ENCODE measurements at places on chromosomes 13 and 19. TPM values are rescaled to one million over a fixed set of nuclear protein-coding genes. Genes with fewer than 3 reads are reported as not detected.

The ZNF442 gene
- 10.2 TPM for total RNA-seq

The SLC27A1 gene
- 19.6 TPM for total RNA-seq

The PSG3 gene
- not detected for total RNA-seq

The ASF1B gene
- 3.6 TPM for total RNA-seq

The KPNA3 gene
- 28.3 TPM for total RNA-seq

The KIR2DL4 gene
- not detected for total RNA-seq

The ZNF766 gene
- 16.9 TPM for total RNA-seq

The TRPM4 gene
- 24.0 TPM for total RNA-seq

The MFSD12 gene
- 23.6 TPM for total RNA-seq

- DNase-seq, result peak; percentile 39
Observed at GRCh38 chr13:106566641-106567473, 1.1 kb downstream of the ARGLU1 start.

DNA sequence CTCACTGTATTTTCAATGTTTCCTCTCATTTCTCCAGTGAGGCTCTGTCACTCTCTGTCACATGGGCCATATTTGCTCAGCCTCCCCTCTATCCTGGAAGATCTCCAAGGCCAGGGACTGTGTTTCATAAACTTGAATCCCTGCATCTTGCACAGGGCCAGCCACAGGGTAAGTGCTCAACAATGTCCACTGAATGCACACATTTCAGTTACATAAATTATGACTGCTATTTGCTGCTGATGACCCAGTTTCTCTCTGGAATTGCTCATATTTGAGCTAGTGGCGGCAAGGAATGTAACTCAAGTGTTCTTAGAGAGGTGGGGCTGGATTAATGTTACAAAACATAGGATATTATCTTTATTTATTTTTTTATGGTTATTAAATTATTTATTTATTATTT is 6.1 kb downstream of the CLC start:
- no peak for DNase-seq

- DNase-seq, result peak; percentile 59
Observed at GRCh38 chr13:34617473-34618083, 324.5 kb upstream of the NBEA start.

- no peak for DNase-seq
Observed at GRCh38 chr13:28623782-28624706, 34.9 kb upstream of the POMP start.

DNA sequence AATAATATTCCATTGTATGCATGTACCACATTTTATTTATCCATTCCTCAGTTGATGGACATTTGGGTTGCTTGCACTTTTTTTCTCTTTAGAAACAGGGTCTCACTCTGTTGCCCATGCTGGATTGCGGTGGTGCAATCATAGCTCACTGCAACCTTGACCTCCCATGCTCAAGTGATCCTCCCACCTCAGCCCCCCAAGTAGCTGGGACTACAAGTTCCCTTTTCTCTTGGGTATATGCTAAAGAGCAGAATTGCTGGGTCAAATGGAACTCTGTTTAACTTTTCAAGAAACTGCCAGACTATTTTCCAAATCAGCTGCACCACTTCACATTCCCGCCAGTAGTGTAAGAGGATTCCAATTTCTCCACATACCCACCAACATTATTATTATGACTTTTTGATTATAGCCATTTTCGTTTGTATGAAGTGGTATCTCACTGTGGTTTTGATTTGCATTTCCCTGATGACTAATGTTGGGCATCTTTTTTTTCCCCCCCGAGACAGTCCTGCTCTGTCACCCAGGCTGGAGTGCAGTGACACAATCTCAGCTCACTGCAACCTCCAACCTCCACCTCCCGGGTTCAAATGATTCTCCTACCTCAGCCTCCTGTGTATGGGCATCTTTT is 7.6 kb upstream of the IPO5 start:
- no peak for DNase-seq

DNA sequence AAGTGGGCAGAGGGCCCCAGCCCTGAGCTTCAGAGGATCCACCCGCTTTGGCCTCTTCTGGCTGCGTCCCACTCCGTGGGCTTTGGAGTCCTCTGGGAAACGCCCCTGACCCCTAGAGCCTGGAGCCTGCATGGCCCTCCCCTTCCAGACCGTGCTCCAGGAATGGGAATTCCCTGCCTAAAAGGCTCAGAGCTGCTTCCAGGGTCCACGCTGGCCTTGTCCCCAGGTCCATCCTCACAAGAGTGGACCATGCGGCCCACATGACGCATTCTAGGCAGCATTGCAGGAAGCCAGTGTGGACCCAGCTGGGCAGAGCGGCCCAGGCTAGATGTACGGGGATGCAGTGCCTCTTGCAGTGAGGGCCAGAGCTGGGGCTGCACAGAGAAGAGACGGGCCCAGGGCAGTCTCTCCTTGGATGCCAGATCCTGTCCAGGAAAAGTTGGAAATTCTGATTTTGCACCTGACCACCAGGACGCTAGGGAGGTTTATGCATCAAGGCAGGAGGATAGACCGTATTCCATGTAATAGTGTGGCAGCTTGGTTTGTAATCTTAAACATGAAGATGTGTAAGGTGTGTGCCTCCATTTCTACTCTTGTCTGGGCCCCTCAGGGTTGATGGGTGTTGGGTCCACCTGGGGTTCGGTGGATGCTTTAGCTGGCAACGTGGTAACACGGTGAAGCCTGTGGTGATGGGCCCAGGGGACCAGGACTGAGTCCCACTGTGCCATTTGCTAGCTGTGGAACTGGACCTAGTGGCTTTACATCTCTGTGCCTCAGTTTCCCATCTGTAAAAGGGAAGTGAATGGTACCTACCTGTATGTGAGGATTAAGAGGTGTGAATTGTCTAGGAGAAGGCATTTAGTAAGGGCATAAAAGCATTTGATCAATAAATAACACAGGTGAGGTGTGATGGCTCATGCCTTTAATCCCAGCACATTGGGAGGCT is 14.8 kb upstream of the FXYD3 start:
- DNase-seq, result no peak

GRCh38 chr19:2717638-2718541 is 3.3 kb downstream of the DIRAS1 start:
- no peak for DNase-seq

- peak; percentile 40 for DNase-seq
Observed at GRCh38 chr19:49637821-49638738, 1.9 kb downstream of the RRAS start.

DNA sequence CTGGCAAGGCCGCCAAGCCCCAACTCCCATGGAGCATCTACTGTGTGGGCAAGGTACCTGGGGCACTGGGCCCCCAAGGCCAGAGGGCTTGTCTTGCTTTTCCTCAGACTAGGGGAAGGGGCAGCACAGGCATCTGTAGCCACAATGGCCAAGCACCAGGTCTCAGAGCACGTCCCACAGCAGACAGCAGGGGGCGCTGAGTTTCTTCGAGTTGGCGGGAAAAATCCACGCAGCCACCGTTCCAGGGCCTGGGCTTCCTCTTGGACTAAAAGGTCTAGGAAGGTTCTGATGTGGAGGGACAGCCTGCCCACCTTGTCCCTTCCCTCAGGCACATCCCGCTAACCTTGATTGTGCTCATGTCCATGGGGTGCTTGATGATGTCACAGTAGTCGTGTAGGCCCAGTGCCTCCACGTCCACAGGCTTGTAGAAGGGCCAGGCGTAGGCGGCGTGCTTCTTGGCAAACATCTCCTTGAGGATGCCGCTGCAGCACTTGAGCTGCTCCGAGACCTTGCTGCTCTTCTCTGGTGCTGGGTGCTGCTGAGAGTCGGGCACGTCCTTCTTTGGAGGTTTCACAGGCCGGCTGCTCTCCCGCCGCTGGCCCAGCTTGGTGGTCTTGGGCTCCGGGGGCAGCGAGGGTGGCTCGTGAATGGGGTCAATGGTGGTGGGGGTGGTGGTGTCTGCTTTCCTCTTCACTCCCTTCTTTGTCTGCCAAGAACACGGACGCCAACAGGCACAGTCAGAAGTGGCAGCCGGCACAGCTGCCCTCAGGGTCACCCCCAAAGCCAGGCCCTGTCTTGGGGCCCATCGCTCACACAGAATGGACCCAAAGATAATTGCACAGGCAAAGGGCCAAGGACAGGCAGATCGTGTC is 32.0 kb upstream of the EPHX3 start:
- no peak for DNase-seq

DNA sequence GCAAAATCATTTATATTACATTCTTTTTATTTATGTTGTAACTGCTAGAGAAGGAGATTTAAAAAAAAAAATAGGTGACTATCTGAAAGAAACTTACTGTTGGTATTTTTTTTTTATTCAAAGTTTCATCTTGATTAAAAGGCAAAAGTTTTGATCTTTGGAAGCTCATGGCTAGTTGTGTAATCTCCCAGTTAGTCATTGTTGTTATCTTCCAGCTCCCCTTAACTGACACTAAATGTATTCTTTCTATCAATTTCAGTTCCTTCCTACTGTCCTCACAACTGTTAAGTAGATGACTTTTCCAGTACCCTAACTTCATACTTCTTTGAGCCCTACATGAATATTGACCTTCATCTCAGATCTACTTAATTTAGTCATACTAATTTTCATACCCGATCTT is 71.1 kb downstream of the PIBF1 start:
- DNase-seq, result no peak

DNA sequence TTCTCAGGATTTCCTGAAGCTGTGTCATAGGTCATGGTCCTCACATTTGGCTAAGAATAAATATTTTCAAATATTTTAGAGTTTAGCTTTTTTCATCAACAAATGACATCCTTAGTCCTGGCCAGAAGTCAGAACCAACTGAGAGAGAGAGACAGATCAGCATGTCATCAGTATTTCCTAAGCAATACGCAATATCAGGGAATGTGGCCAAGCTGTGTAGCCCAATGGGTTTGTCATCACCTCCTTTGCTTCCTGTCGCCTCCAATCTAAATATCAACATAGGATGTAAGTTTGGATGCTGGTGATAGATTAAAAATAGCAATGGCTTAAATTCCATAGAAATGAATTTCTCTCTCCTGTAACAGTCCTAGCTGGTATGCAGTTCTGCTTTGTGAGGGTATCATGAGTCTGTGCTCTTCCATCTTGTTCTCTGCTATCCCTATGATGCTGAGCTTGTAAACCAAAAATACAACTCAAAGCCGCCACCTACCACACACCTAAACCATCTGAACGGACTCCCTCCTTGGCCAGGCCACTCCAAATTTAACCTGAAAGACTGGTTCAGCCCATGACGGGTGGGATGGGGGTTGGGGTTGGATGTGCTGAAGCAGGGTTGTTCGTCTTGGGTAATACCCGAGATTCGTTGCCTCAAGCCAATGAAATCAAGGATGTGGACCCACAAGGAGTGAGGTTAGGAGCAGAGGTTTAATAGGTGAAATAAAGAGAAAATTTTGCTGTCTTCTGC is 10.0 kb upstream of the IGSF23 start:
- DNase-seq, result no peak

DNA sequence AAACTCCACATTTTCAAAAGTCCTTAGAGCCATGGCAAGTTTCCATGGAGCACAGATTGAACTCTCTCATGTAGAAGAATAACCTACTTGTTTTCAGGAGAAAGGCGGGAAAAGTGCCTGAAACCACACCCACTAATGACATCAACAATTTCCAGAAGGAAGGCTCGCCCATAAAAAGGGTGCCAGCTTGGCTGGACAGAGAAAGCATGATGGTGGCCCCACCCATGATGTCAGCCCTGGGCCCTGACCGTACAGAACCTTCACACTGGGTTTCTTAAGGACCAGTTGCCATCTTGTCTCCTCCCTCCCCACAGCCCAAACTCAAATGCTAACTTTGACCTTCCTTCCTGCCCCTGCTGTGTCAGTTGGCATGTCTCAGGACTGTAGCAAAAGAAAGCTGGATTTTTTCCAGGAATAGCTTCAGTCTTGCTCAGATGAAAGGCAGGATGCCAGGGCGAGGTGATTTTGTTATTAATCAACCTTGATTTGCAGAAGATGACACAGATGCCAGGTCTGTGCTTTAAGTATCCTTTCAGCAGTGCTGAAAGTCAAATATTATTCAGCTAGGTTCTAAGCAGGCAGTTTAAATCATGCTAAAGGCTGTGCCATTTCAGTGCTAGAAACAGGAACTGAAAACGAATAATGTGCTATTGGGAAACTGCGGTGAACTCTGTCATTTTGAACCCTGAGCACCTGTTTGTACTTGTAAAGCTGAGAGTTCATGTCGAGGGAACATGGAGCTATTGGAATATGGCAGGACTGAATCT is 89.5 kb upstream of the RFC3 start:
- DNase-seq, result no peak

GRCh38 chr19:36418287-36419001 is at the start of gene ZFP82:
ZFP82 (minus strand) TSS chr19:36418644; CDS start chr19:36409789, 8,855 bp downstream.
- DNase-seq, result peak; percentile 81

- DNase-seq, result no peak
Observed at GRCh38 chr19:4301590-4302242, 473 bp downstream of the TMIGD2 start.

DNA sequence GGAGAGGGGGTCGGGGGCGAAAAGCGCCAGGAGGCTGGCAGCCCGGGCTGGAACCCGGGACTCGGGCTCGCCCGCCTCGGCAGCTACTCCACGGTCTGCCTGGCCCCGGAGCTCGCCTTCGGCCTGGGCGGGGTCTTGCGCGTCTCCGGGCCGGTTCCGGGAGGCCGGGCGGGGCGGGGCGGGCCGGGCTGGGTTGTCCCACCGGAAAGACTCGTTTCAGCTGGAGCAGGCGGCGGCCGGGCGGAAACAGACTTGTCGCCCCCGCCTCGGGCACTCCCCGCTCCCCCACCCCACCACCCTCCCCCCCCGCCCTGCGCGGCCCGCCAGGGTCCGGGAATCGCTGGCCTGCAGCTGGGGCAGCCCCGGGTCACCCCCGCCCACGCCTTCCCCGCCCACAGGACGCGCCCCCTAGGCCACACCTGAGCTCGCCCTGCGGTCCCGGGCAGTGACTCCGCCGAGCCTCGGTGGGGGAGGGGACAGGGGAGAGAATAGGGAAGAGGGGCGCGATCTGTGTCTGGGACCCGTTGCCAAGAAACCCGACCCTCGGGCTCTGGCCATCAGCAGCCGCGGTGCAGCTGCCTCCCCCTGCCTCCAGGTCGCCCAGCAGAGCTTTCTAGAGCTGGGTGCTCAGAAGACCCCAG is 109.4 kb downstream of the KCTD15 start:
- DNase-seq, result no peak

DNA sequence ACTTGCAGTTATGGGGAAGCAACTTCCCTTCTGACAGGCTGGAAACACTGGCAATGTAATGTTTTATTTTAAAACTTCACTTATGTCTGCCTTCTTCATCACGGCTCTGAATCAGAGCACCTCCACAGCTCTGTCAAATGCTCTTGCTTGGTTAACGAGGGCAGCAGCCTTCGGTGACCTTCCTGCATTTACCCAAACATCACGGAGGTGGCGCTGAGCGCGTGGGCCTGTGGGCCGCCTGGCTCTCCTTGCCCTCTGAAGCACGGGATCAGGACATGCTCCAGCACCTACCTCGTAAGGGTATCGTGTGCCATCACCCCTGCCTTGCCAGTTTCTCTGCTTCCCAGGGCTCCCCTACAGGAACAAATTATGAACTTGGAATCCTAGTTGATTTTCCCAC is 310.0 kb downstream of the TEX29 start:
- no peak for DNase-seq

Measured in skin of body (tissue), 3 donors.